ENCODE measurements at places on chromosomes 6 and 20.

- no peak for DNase-seq
Measured at GRCh38 chr20:17816804-17817587, 117.2 kb downstream of the BANF2 start.

GRCh38 chr6:4671587-4672115 is 104.6 kb upstream of the CDYL start:
- no peak for DNase-seq

DNA sequence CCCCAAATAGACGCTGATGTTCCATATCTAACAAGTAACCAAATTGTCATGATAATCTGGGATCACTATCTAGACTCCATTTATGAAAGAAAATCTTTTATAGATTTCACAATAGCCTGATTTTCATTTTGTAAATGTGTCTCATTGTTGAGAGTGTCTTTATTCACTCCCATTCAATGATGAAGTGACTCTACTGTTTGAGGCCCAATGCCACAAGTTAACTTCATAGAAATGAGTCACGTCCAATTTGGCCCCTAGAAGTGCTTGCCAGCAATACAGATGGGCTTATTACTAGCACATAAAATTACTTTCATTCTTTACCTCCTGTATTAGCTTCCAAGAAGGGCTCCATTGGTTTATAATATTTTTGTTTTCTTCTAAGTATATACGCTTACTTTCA is 6.3 kb downstream of the IPCEF1 start:
- DNase-seq, result no peak

GRCh38 chr6:163373240-163373639 is 41.3 kb upstream of the QKI start:
- no peak for DNase-seq

DNA sequence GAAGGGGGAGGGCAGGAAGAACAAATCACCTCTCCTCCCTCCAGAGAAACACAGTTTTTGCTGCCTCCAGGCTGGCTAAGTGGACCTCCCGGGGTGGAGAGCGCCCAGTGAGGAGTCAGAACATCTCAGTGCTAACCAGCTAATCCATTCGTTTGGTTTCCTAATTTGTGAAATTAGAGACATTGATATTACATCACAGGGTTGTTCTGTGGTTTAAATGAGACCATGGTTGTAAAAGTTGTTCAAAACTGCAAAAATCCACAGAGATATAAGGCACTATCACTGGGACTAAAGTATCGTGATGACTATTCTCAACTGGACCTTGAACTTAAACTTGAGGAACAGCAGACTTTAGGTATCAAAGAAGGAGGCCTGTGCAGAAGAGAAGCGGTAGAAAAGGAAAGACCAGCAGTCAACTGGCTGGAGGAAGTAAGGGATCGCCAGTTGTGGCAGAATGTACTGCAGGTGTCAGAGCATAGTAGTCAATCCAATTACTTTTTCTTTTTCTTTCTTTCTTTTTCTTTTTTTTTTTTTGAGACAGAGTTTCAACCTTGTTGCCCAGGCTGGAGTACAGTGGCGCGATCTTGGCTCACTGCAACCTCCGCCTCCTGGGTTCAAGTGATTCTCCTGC is 33.9 kb downstream of the RIPOR2 start:
- no peak for DNase-seq

DNA sequence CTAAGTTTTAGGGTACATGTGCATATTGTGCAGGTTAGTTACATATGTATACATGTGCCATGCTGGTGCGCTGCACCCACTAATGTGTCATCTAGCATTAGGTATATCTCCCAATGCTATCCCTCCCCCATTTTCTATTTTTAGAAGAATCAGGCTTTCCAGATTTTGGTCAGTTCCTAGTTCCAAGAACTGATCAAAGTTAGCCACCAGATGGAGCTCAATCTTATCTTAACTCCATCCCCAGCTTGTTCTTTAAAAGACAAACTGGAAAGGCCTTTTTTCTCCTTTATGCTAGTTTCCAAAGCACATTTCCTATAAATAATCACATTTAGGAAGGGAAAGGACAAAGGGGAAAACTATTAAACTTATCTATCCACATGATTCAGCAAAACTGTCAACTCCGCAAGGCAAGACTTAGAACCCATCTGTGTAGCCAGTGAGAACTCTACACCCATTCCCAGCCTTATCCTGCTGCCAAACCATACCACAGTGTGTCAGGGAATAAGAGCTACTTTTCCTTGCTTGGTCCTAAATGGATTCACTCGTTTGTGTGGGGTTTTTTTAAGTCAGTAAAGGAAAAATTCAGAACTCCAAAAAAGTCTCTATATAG is 22.8 kb upstream of the KHDC1 start:
- no peak for DNase-seq
